Hindlimb muscle (tissue), 1 donor: ENCODE measurements at places on chromosomes 5 and 9.

GRCh38 chr9:136095070-136096058 lies at the start of gene NACC2:
Gene NACC2 (minus strand): TSS chr9:136095289. CDS start chr9:136050521, 44,768 bp downstream.
- no peak for DNase-seq

DNA sequence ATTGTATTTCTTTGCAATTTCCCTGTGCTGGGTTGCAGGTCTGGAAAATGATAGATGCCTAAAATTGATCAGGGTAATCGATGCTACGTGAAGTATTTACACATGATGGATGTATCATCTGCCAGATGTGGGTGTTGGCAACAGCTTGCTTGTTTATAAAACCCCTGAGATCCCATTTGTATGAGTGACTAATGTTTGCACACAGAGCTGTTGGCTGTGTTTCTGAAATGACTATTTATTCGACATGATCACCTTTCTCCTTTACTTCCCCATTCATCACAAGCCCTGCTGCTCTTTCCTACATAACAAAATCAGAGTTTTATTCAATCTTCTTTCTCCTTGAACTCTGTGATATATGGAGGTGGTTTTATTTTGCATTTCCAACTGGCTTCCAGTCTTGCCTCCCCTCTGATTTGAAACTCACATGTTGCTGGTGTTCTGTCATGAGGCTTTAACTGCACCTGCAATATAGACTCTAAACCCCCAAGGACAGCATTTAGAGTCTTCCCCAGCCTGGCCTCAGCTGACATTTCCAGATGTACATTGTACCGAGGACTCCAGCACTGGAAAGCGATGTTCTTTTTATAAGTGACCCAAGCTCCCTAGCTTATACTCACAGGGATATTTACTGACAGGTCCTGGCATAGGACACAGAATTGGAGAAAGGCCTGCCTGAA lies 50.7 kb upstream of the SHB start:
- no peak for DNase-seq

DNA sequence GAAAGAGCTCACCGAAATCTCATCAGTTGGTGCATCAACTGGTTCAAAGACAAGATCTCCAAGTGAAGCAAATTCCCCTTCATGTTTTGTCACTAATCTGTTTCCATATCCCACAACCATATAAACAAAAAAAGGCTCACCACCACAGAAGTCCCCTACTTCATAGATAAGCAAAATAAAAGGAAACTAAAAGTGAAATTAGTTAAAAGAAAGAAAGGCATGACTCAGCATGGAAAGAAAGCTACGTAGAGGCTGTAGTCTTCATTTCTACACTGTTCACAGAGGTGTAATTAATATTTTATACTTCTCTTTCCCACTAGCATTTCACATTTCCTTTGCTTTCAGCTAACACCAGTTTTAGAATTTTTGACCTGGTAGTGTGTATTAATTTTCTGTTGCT lies 208.0 kb downstream of the CYLC2 start:
- DNase-seq = no peak

DNA sequence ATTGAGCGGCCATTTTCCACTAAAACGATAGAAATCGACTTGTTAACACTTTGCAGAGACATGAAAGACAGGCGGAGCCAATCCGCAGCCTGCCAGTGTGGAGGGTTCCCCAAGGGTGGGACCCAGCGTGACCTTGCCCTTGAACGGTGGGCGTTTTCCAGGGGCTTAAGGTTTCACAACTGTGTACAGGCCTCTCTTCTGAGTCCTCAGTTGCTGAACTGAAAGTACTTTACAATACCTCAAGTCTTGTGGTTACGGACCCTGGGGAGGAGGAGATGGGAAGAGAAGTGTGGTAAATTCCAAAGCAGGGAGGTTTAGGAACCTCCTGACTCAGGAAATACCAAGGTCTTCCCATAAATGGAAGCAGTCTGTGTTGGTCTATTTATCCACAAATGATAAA lies 68.2 kb upstream of the CKMT2 start:
- DNase-seq = no peak
